Testis (tissue), 5 donors: ENCODE measurements at places on chromosomes 12 and 14. TPM values are rescaled to one million over a fixed set of nuclear protein-coding genes. Genes with fewer than 3 reads are reported as not detected.

Gene TMX1
- 30.7 TPM for total RNA-seq

Gene PRB2
- total RNA-seq = 0.62 TPM

Gene GNPTAB
- 41.3 TPM for total RNA-seq

Gene MNAT1
- 39.9 TPM for total RNA-seq

Gene GLT8D2
- total RNA-seq = 8.1 TPM
